ENCODE measurements at places on chromosomes 1 and 21. TPM values are rescaled to one million over a fixed set of nuclear protein-coding genes. Genes with fewer than 3 reads are reported as not detected.

Gene MYBPH
- not detected for total RNA-seq

Gene ERICH3
- total RNA-seq: not detected

Gene PRKCZ
- total RNA-seq: 0.76 TPM

Gene RHD
- not detected for total RNA-seq

Gene FCRL1
- total RNA-seq: not detected

Gene CRNN
- not detected for total RNA-seq

Gene HMGCS2
- total RNA-seq: not detected

Gene RXRG
- not detected for total RNA-seq

Gene SLC30A7
- 58.2 TPM for total RNA-seq

Gene RORC
- not detected for total RNA-seq

Gene OR2L2
- not detected for total RNA-seq

Gene CAMK2N1
- total RNA-seq: 0.97 TPM

Gene CADM3
- 15.8 TPM for total RNA-seq

All from epithelial cell of umbilical artery (primary cell).